ENCODE measurements at places on chromosomes 6 and 20.

DNA sequence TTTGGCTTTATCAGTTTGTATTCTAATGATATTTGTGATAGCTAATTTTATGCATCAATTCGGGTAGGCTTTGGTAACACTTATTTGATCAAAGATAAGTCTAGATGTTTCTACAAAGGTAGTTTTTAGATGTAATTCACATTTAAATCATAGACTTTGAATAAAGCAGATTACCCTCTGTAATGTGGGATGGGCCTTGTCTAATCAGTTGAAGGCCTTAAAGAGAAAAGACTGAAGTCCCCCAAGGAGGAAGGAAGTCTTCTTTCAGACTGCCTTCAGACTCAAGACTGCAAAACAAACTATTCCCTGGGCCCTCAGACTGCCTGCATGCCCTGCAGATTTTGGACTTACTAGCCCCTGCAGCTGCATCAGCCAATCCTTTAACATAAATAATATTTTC lies 178.5 kb downstream of the TRDN start:
- DNase-seq = no peak

DNA sequence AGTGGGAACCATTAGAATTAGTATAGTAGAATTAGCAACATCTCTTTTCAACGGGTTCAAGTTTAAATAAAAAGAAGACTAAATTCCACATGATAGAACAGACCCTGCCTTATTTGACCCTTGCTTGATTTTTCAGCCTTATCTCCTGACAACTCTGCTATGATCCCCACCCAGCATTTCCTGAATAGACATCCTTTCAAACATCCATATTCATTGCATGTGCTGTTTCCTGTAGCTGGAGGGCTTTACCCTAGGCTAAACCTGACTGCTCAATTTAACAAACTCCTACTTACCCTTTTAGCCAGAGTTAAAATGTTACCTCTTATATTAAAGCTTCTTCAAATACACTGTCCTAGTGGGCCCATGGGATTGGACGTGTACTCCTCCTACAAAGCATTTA lies 594.8 kb upstream of the ARID1B start:
- no peak for DNase-seq

DNA sequence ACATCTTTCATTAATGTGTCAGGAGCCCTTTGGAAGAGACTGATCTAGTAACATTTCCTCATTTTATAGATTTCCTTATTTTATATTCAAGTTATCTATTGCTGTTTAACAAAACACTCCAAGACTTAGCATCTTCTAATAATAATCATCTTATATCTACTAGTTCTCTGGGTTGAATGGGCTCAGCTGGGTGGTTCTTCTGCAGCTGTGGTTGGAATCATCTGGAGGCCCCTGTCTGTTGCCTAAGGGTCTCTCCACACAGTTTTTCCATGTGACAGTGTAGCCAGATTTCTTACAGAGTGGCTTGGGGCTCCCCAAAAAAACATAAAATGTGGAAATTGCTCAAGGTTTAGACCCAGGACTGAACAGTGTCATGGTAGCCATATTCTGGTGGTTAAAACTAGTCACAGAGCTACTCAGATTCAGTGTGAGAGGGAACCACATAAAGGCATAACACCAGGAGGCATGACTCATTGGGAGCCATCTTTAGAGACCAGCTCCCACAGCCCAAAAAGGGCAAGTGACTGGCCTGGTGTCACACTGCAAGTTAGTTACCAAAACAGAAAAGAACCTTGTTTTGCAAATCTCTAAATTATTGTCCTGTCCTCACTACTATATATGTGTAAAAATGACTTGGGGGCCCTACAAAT lies 11.5 kb downstream of the SLC2A10 start:
- DNase-seq = no peak

DNA sequence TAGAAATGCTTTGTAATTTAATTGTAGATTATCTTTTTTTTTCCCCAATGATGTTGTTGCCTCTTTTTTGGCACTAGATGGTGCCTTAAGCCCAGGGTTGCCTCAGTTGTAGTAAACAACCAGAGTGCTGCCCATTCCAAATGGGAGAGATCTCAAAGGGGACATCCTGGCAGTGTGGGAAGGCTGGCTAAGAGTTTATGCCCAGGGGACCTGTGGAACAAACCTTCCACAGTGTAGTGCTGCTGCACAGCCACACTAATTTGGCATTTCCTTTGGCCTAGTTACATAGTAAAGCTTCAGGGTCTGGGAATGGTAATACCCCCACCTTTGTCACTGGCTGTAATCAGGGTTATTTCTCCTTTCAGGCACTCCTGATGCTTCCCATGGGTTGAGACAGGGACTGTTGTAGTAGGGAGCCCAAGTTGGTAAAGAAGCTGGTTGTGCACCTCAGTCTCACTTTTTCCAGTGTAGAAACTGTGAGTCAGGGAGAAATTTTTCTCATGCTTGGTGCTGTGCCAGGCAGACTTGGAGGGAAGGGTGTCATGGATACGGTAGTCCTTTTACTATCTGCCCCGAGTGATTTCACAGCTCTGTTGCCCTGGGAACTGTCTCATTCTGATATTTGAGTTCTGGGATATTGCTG lies 177.8 kb upstream of the ECI2 start:
- no peak for DNase-seq

DNA sequence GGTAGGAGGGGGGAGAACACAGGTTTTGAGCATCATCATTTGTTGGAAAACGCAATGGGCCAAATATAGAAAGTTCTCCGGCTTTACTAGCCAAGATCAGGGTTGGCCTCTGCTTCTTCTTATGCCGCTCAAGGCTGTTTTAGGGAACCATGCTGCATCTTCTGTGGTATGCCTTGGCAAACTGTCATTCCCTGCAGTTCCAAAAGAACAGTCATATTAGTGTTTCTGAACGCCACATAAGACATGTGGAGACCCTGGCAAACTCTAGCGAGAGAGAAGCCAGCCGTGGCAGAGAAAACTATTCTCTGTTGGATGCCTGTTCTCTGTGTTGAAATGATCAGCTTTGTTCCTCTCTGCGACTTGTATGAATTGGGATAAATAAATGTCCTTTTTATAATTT lies 10.8 kb downstream of the ACTR5 start:
- no peak for DNase-seq

GRCh38 chr6:127497410-127497809 lies 21.7 kb downstream of the MTCL3 start:
- DNase-seq = peak; percentile 48

DNA sequence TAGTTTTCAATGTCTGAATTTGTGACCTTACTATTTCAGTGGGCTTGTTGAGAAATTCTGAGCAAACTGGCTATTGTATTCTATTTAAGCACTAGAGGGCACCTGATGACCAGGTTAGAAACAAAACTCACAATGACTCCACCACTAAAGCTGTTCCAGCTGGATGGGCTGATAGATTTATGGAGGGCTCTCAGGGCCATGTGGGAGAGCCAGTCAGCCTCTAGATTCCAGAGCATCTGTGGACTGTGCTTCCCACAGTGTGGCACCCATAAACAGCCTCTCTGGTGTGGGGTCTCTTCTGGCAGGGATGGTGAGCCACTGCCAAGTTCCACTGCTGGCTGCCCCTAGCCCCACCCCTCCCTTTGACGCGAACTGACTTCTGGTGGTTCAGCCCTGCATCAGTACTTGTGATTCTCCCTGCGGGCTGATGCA lies 29.2 kb downstream of the C6orf58 start:
- DNase-seq = peak; percentile 83

GRCh38 chr20:58700121-58700821 lies 7.7 kb downstream of the NPEPL1 start:
- no peak for DNase-seq

DNA sequence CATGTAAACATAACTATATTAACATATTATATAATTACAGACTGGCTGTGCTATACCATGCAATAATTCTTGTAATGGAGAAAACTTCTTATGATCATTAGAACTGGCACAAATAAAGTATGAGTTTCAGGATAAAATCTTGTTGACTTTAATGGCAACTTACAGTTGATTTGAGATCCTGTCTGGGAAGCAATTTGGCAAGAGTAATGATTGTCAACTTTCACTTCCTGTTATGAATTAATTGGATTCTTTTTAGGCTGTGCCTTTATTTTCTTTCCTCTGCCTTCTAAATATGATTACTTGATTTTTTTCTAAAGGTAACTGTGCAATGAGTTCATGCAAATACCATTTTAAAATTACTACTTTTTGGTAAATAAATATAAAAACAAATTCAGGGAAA lies 158.1 kb upstream of the B3GAT2 start:
- DNase-seq = no peak

GRCh38 chr6:6872459-6873344 lies 235.1 kb upstream of the RREB1 start:
- no peak for DNase-seq

DNA sequence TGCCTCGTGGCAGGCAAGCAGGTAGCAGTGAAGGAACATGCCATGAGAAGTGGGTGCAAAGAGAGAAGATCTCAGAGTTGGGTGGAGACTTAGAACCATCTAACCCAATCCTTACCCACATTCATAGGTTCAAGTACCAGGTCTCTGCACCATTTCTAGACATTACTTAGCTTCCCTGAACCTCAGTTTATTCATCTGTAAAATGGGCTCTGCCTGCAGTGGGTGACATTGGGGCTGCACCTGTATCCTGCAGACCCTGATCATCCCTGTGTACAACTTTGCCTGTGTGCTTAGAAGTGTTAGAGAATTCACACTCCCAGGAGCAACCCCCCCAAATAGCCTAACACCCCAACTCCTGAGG lies 42.7 kb downstream of the SNX5 start:
- no peak for DNase-seq

GRCh38 chr6:137783710-137784109 lies 83.3 kb upstream of the TNFAIP3 start:
- no peak for DNase-seq

- DNase-seq = no peak
Measured at GRCh38 chr20:58775371-58775770, 75.3 kb downstream of the GNAS-AS1 start.

- no peak for DNase-seq
Measured at GRCh38 chr6:106490436-106490835, 129.9 kb downstream of the CRYBG1 start.

DNA sequence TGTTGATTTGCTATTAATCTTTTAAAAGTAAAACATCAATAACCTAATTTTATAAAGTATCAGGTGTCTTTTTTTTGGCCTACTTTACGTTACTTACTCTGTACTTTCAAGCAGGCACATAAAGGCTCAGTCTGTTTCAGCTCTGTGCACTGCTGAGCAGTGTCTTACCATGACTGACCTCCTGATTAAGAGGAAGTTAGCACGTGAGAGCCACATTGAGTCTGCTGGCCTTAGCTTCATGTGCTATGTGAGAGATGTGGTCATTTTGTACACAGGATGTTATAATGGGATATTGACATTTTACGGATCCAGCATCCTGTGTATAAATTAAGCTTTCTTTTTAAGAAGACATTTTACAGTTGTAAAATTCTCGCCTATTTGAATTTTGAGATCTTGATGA lies 31.9 kb downstream of the ARID1B start:
- no peak for DNase-seq

GRCh38 chr6:24076011-24076410 lies 50.0 kb upstream of the NRSN1 start:
- DNase-seq = peak; percentile 80

GRCh38 chr6:118697554-118697953 lies 46.2 kb upstream of the CEP85L start:
- peak; percentile 87 for DNase-seq

DNA sequence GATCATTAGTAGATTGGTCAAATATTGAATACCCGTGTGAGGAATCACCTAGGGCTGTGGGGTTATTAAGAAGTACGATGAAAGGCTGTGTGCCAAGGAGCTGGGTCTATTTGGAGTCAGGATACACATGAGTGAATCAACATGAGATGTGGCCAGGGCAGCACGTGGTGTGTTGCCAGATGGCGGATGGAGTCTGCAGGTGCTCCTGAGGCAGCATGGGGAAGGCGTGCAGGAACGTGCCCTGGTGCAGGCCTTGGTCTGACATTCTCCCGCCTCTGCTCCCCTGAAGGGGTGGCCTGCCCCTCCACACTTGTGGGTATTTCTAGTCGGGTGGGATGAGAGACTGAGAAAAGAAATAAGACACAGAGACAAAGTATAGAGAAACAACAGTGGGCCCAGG lies 39.0 kb upstream of the SLC22A1 start:
- peak; percentile 87 for DNase-seq

- no peak for DNase-seq
Measured at GRCh38 chr6:79117752-79118151, 39.7 kb upstream of the PHIP start.

- DNase-seq = no peak
Measured at GRCh38 chr6:150465610-150466009, 96.8 kb downstream of the IYD start.

- no peak for DNase-seq
Measured at GRCh38 chr6:9121549-9121948, 686.2 kb upstream of the SLC35B3 start.

- no peak for DNase-seq
Measured at GRCh38 chr20:10619427-10619826, 54.4 kb downstream of the JAG1 start.

- DNase-seq = peak; percentile 38
Measured at GRCh38 chr6:2890976-2891767, 11.9 kb downstream of the SERPINB9 start.

GRCh38 chr6:144590532-144590931 lies 305.4 kb downstream of the UTRN start:
- no peak for DNase-seq

GRCh38 chr6:31493875-31494694 lies 3.9 kb upstream of the MICB start:
- peak; percentile 53 for DNase-seq

- DNase-seq = no peak
Measured at GRCh38 chr20:52965819-52966218, 6.3 kb upstream of the TSHZ2 start.

DNA sequence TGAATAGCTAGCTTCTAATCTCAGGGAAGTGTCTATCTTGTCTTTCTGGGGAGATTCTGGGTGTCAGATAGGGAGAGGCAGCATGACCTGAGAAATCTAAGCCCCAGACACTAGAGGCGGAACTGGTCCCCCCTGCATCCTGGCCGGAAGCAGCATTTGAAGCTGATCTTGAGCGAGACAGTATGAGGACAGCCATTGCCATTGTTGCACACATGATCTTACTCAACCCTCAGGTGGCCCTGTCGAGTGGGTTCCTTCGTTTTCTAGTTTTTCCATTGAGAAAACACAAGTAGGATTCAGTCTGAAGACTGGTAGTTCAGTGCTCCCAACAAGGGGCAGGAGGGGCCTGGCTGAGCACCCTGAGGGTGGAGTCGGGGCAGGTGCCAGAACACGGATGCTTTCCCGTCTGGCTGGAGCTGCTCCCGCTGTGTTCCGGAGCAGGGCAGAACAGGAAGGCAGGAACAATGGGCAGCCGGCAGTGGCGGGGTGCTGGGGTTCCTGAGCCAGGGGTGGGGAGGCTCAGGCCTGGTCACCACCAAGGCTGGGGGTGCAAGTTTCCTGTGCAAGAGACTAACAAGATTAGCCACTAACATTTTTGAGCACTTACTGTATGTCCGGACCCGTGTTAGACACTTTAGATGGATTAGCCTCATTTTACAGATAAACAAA lies 7.9 kb upstream of the SDCBP2 start:
- no peak for DNase-seq

DNA sequence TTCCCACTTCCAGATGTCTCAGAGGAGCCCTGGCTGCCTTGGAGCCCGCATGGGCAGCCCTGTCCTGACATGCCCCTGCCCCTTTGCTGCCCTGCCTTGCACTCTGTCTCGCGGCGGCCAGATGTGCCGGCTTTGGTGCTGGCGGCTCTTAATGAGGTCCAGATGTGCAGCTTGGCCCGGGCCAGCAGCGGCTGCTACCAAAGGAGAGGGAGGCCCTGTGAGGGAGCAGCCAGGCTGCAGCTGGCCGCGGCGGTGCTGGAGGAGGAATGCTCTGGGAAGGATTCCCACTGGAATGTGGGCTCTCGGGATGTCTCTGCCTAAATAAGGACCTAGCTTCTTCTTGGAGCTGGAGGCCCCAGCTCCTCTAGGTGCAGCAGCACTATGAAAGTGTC lies 72.4 kb downstream of the FGD2 start:
- DNase-seq = peak; percentile 62
